CD4-positive, alpha-beta T cell treated with Interleukin-10 for 1 hour (primary cell): ENCODE measurements at places on chromosomes 16 and 17.
A peak's percentile ranks its signal among the peaks of the same experiment; 100 is the strongest.

GRCh38 chr16:85755929-85756768, 5.3 kb upstream of the C16orf74 start:
- no peak for DNase-seq

DNA sequence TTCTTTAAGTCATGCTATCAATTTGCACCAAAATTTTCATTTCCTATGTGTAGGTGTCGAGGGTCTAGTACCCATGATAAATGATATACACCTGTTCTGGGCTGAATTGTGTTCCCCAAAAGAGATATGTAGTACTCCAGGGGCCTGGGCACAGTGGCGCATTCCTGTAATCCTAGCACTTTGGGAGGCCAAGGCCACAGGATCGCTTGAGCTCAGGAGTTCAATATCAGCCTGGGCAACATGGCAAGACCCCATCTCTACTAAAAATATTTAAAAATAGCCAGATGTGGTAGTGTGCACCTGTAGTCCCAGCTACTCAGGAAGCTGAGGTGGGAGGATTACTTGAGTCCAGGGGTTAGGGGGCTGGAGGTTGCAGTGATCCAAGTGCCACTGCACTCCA, 23.5 kb upstream of the KANSL1 start:
- DNase-seq, result no peak

- no peak for DNase-seq
These were observed 8.8 kb downstream of the SCIMP start for GRCh38 chr17:5225668-5226457.

DNA sequence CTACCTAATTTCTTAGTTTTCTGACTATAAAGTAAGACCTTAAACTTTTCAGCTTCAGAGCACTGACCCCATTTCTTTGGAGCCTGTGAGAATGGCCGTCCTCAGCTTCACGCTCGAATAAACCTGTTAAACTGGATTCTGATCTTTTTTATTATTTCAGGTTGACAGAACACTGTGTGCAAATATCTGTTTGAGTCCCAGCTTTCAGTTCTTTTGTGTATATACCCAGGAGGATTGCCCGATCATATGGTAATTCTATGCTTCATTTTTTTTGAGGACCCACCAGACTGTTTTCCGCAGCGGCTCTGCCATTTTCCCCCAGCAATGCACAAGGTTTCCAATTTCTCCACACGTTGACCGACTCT, 19.8 kb upstream of the KCNH6 start:
- DNase-seq, result no peak

- no peak for DNase-seq
These were observed 35.8 kb upstream of the NF1 start for GRCh38 chr17:31058976-31059375.

GRCh38 chr17:16215965-16216316, 607 bp upstream of the NCOR1 start:
- no peak for DNase-seq

DNA sequence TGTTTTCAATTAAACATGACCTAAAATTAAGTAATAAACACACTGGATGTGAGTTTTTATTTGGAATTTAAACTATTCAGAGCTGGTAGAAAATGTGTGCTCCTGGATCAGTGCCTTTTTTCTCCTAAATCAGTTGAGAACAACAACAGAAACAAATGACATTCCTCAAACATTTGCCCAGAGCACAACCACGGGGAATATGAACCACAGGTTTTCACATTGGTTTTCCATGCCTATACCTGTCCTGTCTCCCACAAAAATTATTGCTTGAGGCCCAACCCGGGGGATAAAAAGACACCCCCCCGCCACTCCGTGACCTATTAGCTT, 6.8 kb downstream of the HSBP1 start:
- no peak for DNase-seq

DNA sequence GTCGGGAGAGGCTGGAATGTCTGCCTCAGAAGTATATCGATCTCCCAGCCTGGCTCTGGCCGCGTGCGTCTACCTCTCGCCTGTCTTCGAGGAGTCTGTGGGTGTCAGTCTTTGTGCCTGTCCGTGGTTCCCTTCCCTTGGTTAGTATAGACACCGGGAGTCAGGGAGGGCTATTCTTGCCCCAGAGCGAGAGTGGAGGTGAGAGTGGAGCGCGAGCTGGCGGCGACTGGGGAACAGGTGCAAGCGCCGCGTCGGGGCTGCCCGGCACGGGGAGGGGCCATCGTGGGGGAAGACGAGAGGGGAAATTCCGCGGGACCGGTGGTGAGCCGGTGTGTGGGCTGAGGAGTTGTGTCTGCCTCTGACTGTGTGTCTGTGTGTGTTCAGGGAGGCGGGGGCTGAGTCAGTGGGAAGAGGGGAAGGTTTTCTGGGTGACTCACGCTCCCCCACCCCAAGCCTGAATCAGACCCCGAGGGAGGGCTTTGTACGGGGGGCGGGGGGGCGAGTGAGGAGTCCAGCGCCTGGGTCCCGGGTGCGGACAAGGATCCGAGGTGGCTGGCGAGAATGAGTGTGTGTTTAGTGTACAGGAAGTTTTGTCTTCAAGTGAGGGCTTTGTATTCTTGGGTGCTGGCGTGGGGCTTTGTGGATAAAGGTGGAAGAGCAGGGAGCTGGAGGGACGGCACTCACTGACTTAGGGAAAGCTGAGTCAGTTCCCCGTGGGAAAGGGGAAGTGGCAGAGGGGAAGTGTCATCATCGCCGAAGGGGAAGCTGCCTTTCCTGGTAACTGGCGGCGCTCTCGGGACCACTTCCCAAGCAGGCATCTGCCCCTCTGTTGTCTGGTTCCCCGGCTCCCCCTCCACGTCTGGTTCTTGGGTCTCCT, 8.6 kb downstream of the KDM6B start:
- DNase-seq, result peak; percentile 98

DNA sequence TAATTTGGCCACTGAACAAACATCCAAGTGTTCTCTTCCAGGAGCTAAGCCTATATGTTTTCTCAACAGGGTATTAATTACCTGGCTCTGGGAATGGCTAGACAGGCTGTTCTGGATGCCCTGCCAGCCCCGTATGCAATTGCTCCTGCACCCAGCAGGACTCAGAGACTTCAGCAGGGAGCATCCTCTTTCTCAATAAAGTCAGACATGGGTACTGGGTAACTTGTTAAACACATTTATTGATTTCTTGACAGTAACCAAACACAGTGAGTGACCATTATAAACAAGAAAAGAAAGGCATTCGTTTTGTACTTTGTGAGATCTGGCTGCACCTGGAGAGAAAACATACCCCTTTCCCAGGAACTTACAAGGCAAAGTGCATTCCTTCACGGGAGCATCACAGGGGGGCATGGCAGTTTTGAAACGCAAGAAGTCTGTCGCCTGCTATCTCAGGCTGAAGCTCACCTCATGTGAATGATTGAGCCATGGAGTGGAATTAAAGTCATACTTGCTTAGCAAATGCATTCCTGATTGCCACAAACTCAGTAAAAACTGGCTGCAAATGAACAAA, 369.8 kb downstream of the UTP18 start:
- DNase-seq, result no peak

GRCh38 chr16:85274924-85275323, 162.7 kb upstream of the CIBAR2 start:
- no peak for DNase-seq

GRCh38 chr17:48611213-48611612, 396 bp upstream of the HOXB7 start:
- no peak for DNase-seq

- no peak for DNase-seq
These were observed 48.5 kb downstream of the ARHGAP27 start for GRCh38 chr17:45384047-45384788.

GRCh38 chr16:86676254-86676670, 97.9 kb downstream of the FOXL1 start:
- DNase-seq, result no peak

DNA sequence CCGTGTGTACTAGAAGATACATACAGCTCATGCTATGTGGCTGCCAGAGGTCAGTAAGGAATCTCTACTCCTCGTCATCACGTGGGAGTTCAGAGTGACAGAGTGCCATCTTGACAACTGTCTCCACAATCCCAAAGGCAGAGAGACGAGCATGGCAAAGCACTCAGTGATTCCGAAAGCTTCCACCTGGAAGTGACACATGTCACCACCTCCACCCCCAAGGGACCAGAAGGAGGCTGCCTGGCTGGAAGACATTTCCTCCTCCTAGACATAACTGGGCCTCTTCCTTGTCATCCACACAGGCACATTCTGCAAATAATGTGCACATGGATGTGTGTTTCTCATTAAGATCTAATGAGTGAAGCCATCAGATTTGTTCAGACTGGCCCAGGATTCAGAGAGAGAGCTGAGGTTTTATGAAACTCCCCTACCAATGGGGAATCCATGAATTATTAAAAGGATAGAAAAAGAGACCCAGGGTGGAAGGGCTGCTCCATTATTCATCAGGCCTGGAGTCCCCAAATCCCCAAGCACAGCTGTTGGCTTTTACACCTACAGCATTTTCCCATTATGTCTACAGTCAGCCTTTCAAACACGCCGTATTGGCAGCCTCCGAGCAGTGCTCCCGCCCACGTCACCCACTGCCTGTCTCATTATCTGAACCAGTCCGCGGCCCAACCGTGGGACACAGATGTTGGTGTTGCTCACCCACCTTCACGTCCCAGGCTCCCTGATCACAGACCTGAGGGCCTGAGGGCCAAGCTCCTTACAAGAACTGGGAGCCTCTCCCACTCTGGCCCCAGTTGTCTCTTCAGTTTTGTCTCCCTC, 3.3 kb upstream of the CACNG5 start:
- no peak for DNase-seq

- no peak for DNase-seq
These were observed 39.2 kb downstream of the GPATCH8 start for GRCh38 chr17:44464037-44464436.

GRCh38 chr16:68737730-68738629, 888 bp downstream of the CDH1 start:
- no peak for DNase-seq

- no peak for DNase-seq
These were observed 1.2 kb upstream of the TNRC6C start for GRCh38 chr17:77957235-77957856.

GRCh38 chr16:28524681-28525171, 14.0 kb downstream of the NUPR1 start:
- peak; percentile 24 for DNase-seq

DNA sequence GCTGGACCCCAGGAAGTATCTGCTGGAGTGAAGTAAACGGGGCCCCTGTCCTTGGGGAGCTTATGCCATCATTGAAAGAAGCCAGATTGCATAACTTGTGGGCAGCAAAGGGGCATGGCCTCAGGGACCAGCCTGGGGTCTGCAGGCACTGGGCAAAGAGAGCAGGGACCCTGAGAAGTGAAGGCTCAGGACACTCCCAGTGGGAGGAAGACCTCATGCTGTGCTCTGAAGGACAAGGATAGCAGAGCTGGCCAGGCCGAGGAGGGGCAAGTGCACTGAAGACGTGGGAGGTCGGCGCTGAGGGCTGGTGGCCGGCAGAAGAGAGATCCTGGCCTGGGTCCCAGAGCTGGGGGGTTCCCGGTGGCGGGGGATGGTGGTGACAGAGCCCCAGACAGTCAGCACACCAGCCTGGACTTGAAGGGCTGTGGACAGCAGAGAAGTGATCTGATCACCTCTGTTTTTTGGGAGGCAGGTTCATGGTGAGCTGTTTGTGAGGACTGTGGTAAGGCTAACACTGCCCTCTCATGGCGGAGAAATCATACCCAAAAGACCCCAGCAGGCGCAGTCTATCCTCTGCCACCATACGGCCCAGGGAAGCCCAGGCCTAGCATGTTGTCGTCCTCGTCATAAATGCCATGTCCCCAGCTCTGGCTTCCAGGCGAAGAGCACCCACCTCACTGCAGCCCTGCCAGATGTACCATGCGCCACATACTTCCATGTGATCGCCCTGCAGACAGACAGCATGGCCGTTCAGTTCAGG, 7.1 kb upstream of the CNP start:
- DNase-seq, result no peak

- DNase-seq, result no peak
These were observed 150.4 kb upstream of the IRX5 start for GRCh38 chr16:54780266-54780665.

DNA sequence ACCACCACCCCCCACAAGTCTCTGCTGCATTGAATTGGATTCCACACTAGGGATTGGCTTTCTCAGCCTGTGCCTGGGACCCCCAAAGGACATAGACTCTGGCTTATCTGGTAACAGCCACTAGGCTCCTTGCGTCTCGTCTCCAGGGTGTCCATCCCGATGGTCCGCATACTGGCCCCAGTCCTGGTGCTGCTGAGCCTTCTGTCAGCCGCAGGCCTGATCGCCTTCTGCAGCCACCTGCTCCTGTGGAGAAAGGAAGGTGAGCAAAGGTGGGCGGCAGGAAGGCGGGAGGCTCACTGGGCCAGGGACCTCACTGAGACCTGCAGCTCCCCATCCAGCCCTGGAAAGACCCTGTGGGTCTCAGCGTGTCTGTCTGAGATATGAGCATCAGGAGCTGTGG, 8.1 kb downstream of the CD300LG start:
- no peak for DNase-seq

DNA sequence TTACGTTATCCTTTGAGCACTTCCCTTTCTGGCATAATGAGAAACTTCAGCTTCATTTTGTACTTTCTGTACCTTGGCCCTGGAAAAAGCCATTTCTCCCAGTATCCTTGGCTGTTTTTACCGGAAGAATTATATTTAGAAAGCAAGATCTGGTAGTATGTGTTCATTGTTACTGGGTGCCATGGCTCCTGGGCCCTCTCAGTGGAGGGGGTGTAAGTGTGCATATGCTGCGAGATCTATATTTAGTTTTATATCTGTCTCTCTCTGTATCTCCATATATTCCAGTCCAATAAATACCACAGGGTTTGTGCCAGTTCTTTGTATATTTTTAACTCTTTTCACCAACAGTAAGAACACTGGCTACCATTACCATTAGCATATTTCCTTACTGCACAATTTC, 17.7 kb downstream of the ATP2C2 start:
- DNase-seq, result no peak

- DNase-seq, result peak; percentile 58
These were observed 229.8 kb downstream of the MAF start for GRCh38 chr16:79370736-79371135.

- no peak for DNase-seq
These were observed 120.6 kb downstream of the MAP2K6 start for GRCh38 chr17:69535016-69535570.

DNA sequence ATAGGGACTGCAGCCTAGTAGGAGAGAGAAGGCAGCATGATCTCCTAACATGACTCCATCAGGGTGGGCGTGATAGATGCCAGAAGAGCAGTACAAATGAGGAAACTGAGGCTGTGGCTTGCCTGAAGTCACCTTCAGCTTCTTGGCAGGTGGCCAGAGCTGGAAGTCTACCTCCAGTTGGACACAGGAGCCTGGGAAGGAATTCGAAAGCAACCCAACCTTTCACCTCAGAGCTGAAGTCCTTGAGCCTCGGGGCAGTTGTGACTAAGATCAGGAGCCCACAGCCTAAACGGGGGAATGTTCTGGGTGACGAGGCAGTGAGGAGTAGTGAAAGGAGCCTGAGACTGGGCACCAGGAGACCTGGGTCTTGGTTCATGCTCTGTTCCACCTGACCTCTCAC, 9.4 kb upstream of the SLC52A1 start:
- no peak for DNase-seq

- DNase-seq, result peak; percentile 9
These were observed 797 bp downstream of the NUDT7 start for GRCh38 chr16:77723108-77723514.

GRCh38 chr16:68247400-68247799, 2.2 kb downstream of the PLA2G15 start:
- no peak for DNase-seq

GRCh38 chr17:63696381-63696961, 3.5 kb downstream of the LIMD2 start:
- DNase-seq, result peak; percentile 67
